ENCODE measurements at places on chromosomes 2 and 18.

- DNase-seq = no peak
Observed at GRCh38 chr18:49076654-49077166, 125.9 kb upstream of the SMAD7 start.

DNA sequence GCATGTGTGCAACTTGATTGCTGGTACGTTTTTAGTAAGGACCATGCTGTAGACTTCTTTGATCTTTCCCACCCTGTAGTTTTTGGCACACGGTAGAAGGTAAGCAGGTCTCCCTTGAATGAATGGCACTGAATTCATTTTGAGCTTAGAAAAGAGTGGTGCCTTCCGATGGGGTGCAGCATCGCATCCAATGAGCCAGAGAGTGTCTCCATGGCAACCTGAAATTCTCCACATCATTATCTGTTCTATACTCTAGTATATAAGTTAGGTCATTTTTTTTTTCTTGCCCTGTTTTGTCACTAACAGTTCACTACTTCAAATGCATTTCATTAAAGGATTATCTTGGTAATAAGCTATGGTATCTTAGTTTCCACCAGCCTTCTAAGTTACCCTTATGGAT is 81.2 kb upstream of the REV1 start:
- DNase-seq = no peak

DNA sequence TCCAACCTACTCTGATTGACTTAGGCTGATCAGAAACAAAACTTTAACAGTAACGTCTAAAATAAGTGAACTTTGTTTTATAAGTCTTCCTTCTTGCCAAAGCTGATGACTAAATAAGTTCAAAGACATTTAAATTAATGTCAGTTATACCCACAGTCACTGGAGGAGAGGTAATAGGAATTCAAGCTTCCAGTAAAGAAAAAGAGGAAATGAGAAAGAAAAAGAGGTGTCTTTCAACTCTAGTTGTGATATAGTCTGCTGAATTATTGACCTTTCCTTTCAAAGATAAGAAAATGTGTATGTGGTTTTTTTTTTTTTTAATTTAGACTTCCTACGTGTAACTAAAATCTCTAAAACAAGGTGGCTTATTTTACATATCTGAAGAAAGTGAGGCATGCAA is 191.5 kb downstream of the SLC8A1 start:
- DNase-seq = no peak

DNA sequence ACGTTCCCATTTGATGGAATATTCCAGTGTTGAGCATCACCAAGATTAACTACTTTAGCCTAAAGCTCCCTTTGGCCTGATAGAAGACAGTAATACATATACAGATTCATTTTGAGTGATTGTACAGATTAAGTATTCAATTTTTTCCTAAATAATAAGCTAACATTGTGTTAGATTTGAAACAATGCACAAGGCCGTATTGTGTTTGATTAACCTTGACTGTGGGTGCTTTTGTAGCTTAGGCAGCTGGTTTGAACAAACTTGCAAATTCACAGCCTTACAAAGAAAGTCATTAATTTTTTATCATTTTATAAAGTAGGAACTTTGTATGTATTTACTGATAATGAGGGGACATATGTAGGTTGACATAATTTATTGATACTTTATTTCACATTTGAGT is 29.6 kb downstream of the NABP1 start:
- DNase-seq = no peak

DNA sequence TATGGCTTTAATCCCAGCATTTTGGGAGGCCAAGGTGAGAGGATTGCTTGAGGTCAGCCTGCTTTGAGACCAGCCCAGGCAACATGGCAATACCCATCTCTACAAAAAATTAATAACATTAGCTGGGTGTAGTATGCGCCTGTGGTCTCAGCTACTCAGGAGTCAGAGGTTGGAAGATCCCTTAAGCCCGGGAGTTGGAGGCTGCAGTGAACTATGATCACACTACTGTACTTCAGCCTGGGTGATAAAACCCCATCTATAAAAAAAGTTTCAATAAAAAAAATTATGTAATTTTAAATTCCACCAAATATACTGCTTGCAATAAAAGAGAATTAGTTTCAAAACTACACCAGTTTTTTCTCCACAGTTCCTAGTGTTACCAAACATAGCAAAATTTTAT is 23.3 kb upstream of the CACNB4 start:
- no peak for DNase-seq

DNA sequence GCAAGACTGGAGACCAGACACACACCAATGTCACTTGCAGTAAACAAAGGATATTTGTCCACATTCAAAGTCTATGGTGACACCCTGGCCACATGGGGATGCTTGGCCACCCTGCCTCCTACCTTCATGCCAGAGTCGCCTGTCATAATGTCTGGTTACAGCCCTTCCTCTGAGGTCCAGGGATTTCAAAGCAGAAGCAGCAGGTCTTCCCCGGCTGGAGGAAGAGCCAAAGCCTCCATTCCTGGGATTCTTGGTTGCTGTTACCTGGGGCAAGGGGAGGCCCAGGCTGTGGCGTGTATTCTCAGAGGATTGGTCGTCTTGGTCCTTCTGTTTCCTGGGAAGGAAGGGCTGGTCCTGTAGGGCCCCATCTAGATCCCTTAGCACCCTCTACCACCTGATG is 2.3 kb upstream of the ALPP start:
- DNase-seq = no peak

DNA sequence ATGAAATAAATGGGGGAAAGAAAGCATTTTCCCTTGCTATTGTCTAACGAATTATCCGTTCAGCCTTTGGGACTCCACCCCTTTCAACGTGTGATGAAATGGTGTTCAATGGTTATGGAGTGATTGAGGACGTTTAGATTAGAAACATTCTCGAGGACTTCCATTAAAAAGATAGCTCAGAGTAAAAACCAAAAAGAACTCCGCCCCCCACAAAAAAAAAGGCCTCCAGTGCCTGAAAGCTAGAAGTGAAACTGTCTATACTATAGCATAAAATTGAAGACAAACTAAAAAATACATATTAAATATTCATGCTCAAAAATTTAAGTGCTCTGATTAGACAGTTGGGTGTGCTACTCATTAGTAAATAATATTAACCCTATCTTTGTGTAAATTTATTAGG is 3.0 kb upstream of the ZNF516 start:
- DNase-seq = no peak

GRCh38 chr18:27447451-27447881 is 262.4 kb upstream of the CHST9 start:
- no peak for DNase-seq

- DNase-seq = no peak
Observed at GRCh38 chr2:6352247-6352646, 513.5 kb downstream of the CMPK2 start.

DNA sequence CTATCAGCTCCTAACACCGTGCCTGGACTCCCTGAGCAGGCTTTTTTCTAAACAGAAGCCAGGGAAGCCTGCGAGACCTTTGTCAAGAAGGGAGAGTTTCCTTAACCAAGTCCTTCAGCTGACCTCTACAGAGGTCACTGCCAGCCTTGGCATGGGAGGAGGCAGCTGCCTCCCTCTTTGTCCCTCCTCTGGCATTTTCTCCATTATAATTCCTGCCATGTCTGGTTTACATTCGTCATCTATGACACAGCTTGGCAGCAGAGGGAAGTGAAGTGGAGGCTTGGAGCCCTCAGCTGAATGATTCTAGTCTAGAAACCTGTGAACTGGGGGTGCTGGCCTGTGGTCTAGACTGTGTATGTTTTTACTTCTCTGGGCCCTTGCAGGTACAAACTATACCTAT is 22.5 kb downstream of the LIPG start:
- DNase-seq = no peak

GRCh38 chr2:119693967-119694366 is 15.0 kb downstream of the TMEM177 start:
- no peak for DNase-seq

- no peak for DNase-seq
Observed at GRCh38 chr18:61731693-61732376, 161.0 kb downstream of the RNF152 start.

GRCh38 chr2:8222979-8223694 is 458.7 kb upstream of the ID2 start:
- no peak for DNase-seq

DNA sequence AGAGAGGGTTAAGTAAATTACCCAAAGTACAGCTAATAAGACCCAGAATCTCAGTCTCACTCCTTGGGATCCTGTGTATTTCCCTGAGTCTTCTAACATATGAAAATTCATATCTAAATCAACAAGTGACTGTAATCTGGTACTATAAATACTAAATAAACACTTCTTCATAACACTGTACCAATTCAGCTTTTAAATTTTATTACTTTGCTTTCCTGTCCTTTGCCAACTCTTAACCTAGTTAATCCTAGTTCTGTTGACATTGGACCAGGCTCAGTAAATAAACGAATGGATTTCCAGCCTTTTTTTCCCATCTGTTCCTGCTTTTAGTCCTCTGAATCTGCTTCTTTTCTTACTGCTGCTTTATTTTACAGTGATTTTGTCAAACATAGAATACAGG is 13.8 kb downstream of the MRPL35 start:
- DNase-seq = no peak

GRCh38 chr2:10297959-10298531 is 4.7 kb upstream of the HPCAL1 start:
- DNase-seq = peak; percentile 81

DNA sequence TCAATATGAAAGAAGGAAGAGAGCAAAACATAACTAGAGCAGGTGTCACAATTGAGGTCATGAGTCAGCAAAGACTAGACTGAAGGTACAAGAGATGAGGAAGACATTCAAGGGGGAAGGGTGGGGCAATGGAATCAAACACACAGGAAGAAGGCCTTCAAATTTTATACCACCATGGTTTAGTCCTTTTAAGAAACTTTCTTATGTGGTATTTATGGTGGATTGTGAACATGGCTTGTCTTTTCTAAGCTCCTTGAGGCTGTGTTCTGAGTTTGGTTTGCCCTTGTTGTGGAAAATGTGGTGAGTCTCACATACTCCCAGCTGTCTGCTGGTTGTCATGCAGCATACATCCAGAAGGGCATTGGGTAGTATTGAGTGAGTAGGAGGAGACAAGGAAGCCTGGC is 62.1 kb downstream of the NABP1 start:
- no peak for DNase-seq

DNA sequence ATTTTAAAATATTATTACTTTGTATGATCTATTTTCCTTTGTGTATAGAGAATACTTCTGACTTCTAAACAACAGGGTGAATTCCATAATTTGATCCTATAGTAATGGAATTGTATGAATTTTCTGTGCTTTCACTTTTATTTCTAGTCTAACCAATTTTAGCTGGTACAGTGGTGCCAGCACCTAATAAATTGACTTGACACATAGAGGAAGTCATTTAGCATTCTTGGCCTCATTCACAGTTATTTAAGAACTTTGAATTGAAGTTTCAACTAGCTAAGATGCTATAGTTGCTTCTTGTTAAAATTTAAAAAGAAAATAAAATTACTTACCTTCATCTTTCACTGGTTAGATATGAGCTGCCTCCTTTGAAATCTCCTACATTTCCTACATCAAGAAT is 220.4 kb downstream of the CPS1 start:
- no peak for DNase-seq

Data from BE2C (cell line).